Endodermal cell (in vitro differentiated cells): ENCODE measurements at places on chromosomes 1 and 21. TPM values are rescaled to one million over a fixed set of nuclear protein-coding genes. Genes with fewer than 3 reads are reported as not detected.
A peak's percentile ranks its signal among the peaks of the same experiment; 100 is the strongest.

- no peak for DNase-seq
These were observed 4.9 kb upstream of the SHISA4 start for GRCh38 chr1:201883786-201884185.

DNA sequence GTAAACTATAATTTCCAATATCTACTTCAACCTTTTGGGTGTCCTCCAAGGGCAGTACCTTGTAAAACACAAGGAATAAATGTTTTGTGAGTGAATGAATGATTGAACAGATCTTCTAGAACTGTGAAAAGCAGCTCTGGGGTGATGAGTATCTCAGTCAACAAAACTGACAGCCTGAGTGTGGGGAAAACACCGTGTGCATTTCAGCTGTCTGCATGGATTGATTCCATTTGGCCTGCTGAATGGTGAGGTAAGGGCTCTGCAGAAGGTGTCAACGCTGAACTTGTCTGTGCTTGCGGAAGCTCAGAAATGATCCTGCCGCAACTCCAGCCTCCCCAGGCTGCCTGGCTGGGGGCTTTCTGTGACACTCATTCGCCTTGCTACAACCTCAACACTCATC, 7.4 kb upstream of the AGMAT start:
- DNase-seq, result no peak

GRCh38 chr1:64147045-64147724, 56.2 kb upstream of the UBE2U start:
- no peak for DNase-seq

Gene GJC2
- 0.47 and 0.53 TPM in 2 replicates for total RNA-seq

DNA sequence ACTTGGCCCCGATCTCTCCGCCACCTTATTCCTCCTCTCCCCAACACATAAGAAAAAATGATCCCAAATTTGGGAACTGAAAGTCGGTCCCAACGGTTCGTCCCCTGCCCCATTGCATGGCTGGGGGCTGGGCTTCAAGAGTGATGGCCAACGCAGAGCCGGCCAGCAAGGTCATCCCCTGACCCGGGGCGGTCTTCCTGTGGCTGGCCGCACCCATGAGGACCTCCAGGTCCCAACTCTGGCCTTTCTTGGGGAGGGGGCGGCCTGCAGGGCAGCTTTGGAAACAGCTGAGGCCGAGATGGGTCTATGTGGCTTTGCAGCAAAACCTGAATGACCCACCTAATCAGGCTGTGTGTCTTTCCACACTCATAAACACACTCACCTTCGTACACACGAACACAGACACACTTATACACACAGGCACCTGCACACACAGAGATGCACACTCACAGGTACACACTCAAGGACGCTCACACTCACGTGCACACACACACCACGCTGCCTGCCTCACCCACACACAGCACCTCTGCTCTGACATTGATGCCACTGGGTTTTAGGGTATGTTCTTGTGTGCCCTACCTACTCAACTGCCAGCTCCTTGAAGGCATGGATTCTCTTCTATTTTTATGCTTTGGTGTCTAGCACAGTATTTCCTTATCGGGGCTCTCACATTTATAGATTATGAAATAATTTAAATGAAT, 562 bp downstream of the DYNLT5 start:
- DNase-seq, result peak; percentile 66
